ENCODE measurements at places on chromosomes 6 and 20. TPM values are rescaled to one million over a fixed set of nuclear protein-coding genes. Genes with fewer than 3 reads are reported as not detected.

The CPNE5 gene
- total RNA-seq: 4.0 TPM

The BEND6 gene
- 5.6 TPM for total RNA-seq

The HLA-DRA gene
- total RNA-seq: 92.8 TPM

DNA sequence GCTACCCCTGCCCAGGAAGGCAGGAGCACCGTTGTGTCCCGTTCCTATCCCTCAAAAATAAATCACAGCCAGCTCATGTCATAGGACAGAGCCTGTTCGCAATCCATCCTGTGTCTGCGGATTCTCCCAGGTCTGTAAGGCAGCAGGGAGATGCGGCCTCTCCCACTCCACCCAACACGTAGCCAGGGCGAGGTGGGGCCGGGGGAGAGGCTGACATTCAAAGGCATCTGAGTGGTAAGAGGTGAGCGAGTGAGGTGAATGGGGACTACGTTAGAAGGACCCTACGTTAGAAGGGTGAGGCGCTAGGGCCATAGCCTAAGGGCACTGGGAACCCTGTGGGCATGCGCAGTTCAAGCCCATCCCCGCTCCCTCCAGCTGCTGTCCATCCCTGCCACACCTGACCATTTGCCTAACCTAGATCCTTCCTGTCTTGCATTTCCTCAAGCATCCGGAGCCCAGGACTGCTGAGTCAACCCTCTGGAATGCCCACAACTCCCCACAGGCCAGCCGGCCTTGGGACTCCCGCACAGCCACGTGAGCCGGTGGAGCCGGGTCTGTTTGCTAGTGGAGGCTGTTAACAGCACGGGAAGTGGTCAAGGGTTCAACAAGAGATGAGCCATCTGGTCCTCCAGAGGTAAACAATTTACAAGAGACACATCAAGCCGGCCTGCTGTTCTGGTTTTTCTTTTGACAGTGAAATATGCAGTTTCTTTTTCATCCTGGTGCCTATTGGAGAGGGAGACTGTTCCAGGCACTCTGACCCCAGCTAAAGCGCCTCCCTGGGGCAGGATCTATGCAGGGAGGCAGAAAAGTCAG is 45.9 kb downstream of the RIPOR3 start:
- DNase-seq: no peak

DNA sequence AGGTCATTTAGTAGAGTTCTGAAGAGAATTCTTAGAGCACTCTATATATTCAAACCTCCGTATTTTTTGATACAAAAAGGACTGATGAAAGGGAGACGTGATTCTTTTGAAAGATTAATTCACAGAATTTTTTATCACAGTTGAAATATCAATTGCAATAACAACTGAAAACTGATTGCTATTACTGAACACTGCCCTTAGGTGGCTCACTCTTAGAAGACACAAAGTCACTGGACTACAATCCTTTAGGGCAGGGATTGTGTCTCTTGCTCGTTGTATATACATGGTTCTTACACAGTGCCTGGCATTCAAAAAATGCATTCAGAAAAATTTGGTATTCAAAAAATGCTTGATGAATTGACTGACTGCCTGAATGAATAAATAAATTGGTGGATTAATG is 17.1 kb upstream of the CALHM6 start:
- peak; percentile 2 for DNase-seq

DNA sequence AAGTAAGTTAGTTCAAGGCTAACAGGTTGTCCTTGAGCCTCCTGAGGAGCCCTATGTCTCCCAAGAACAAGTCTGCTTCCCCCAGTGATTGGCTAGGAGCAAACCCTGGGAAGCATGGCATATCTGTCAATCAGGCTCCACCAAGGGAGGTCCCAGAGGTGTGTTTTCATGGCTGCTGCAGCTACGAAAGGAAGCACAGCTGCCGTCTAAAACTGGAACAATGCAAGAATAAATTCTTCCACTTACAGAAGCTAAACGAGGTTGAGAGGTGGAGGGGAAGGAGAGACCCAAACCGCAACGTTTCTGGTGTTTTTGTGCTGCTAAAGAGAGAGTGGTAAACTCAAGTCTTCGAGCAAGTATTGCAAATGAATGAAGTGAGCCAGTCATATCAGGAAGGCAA is 4.9 kb upstream of the PTGIS start:
- no peak for DNase-seq

DNA sequence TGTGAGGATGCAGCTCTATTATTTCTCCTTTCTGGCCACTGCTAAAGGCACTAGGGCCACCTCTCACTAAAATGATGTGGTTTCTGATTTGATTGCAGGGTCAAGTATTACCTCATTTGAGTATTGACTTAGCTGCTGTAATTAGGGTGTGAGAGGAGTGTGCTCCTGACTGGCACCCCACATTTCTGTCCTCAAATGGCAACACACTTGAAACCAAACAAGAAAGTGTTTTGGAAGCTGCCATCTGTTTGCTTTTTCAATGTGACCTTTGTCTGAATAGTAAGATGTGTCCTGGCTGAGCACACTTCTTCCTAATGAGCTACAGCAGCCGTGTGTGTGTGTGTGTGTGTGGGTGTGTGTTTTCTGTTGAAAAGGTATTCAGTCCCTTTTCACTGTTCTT is 62.8 kb upstream of the SCP2D1 start:
- no peak for DNase-seq

Data from skin of body (tissue), 3 donors.